Thoracic aorta (tissue), 2 donors: ENCODE measurements at places on chromosomes 1 and 21.

DNA sequence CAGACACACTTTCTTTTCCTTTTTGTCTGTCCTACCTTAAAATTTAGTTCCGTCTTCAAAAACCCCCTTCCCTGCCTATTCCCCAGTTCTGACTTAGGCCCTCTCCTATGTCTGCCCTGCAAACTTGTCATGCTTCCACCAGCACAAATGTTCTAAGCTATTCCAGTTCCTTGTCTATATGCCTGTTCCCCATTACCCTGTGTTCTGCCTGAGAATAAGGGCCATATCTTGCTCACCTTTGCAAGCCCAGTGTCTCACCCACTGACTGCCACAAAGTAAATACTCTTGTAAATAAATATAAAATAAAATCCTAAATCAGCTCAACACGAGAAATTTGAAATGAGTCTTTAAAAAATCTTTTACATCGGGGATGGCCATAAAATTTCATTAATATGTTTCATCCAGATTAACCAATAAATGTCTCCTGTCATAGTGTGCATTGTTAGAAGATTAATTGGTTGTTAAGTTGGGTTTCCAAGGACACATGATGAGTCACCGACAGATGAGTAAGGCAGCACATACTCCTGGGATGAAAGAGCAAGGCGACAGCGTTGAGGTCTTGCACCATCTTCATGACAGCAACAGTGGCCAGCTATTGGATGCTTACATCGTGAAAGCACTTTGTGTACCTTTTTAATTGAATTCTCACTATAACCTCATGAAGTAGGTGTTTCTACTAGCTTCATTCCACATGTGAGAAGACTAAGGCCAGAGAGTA is 92.6 kb upstream of the NGF start:
- DNase-seq: no peak

DNA sequence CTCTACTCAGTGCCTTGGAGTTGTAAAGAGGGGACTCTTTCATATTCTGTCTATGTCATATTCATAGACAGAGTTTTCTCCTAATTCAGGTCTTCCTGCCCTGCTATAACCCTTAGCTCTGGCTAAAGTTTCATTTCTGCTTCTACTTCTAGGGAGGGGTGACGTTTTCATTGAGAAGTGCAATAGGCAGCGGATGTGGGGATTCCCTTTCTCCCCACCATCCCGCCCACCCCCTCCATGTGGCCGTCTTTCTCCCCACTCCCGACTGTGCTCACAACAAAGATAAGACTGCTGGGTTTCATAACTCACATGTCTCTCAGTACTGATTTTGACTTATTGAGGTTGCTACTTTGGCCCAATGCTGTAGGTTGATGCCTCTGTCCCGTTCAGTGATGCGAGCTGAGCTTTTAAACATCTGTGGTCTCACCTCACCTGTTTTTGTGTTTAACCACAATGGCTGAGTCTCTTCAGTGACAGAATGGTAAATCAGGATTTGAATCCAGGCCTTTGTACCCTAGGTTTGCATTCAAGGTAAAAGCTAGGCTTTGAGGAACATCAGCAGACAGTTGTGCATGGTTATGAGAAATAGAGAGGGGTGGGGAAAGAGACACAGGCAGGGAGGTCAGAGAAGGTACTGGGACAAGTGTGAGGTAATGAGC is 7.8 kb upstream of the KIF14 start:
- no peak for DNase-seq

DNA sequence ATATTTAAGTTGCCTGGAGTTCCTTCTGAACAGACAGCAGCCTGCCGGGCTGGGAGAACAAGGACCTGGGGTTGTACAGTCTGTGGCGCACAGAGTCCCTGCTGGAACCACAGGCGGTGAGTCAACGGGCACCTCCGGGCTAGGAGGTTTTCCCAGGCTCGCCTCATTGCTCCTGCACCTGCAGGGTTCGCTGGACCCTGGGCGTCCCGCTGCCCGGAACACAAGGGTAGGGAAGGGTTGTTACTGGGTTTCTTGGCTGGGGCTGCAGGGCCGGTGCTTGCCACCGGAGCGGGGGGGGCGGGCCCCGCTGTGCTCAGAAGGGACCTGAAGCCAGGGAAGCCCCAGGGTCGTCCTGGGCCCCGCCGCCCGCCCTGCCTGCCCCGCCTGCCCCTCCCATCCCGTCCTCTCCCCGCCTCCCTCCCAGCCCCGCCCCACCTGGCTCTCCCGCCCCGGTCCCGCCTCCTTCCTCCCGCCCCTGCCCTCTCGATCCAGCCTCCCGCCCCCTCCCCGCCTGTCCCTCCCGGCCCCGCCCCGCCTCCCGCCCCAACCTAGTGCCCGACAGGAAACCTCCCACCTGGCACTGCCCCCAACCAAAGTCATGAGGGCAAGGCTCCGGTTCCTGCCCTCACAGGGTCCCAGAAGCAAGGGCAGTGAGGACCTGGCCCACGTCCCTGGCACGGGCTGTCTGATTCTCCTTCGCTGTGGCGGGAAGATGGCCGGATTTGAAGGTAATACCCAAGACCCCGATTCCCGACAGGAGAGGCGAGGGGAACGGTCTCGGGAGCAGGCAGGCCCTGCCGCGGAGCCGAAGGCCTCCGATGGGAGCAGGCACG is 6.8 kb downstream of the JMJD4 start:
- DNase-seq: peak; percentile 53

GRCh38 chr1:125118147-125118993 is 3933.6 kb downstream of the SRGAP2C start:
- DNase-seq: no peak
